Thyroid gland (tissue), 4 donors: ENCODE measurements at places on chromosomes 3 and 15. TPM values are rescaled to one million over a fixed set of nuclear protein-coding genes. Genes with fewer than 3 reads are reported as not detected.

The MNS1 gene
- total RNA-seq: 0.78 TPM

The LTF gene
- 21.9 TPM for total RNA-seq

DNA sequence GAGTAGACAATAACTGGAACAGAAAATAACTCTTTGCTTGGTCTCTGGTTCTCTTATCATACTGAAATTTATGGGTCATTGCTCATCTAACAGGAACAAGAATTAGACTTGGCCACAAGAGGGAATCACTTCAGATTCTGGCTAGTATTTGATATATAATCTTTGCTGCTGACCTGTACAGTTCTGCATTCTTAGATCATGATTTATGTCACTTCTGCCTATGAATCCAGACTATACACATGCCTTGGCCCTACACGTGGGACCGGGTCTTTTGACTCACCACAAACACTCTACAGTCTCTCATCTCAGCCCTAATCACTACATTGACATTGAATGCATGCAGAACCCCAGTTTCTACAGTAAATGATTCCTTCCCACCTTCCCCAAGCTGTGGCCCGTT is 162.5 kb upstream of the SOX2 start:
- no peak for DNase-seq

DNA sequence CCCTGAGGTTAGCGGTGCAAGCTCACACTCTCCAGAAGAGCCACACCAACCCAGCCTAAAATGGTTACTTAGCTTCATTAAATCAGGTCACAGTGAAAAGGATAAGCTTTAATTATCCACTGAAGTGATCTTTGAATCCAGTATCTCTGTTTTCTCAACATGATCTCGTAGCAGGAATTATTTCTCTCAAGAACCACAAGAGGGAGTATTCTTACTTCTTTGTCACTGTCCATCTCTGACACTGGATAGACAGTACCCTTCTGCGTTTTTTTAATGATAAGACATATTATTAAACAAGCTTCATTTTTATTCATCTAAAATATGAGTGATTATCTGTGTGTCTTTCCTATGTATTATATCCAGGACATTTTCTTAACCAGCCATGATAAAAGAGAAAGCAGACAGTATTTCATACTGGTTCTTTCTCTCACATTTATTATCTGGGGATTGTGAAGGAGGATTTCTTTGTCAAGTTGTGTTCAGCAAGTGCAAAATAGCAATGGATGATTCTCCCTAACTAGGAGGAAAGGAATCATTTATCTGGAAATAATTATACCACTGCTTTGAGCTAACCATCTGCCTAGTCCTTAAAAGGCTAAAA is 105.4 kb upstream of the CCDC54 start:
- DNase-seq: no peak

GRCh38 chr3:36428445-36428844 is 48.1 kb downstream of the STAC start:
- DNase-seq: no peak
